ENCODE measurements at places on chromosomes 16 and 17.

GRCh38 chr16:50781043-50781442, 39.2 kb downstream of the CYLD start:
- DNase-seq = no peak

DNA sequence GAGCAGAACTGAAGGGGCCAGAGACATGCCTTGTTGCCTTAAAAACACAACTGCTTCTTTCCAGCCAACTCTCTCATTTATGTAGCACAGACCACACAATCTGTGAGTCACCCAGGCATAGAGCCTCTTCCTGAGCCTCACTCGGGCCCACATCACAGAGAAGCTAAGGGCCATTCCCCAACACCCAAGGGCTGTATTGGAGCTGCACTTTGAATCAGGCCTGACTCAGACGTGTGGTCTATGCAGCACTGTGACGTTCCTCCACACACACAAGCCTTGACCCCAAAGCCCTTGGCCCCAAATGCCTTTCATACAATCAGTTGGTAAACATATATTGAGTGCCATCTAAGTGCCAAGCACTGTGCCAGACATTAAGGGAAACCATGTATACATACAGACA, 308.9 kb upstream of the DYNLRB2 start:
- DNase-seq = peak; percentile 12

- no peak for DNase-seq
These were observed 61.2 kb downstream of the HS3ST3A1 start for GRCh38 chr17:13540546-13540945.

GRCh38 chr16:10172848-10173655, 9.2 kb downstream of the GRIN2A start:
- peak; percentile 37 for DNase-seq

- no peak for DNase-seq
These were observed 408.7 kb downstream of the SLC39A11 start for GRCh38 chr17:72683506-72684404.
